ENCODE measurements at places on chromosomes 13 and 19. TPM values are rescaled to one million over a fixed set of nuclear protein-coding genes. Genes with fewer than 3 reads are reported as not detected.

CGB5 gene
- not detected for total RNA-seq

CEACAM16 gene
- not detected for total RNA-seq

GGACT gene
- total RNA-seq: 4.2 TPM

CACNA1A gene
- total RNA-seq: 16.3 TPM

TMTC4 gene
- 26.8 TPM for total RNA-seq

SIGLECL1 gene
- total RNA-seq: not detected

ABHD8 gene
- total RNA-seq: 8.2 TPM

KLF1 gene
- total RNA-seq: not detected

CEP89 gene
- total RNA-seq: 6.5 TPM

LILRB5 gene
- total RNA-seq: not detected

PEAK3 gene
- total RNA-seq: not detected

Data from regular cardiac myocyte (primary cell).